ENCODE measurements at places on chromosomes 5 and 9.

GRCh38 chr9:108867829-108868228 is 5.8 kb downstream of the ACTL7A start:
- no peak for DNase-seq

DNA sequence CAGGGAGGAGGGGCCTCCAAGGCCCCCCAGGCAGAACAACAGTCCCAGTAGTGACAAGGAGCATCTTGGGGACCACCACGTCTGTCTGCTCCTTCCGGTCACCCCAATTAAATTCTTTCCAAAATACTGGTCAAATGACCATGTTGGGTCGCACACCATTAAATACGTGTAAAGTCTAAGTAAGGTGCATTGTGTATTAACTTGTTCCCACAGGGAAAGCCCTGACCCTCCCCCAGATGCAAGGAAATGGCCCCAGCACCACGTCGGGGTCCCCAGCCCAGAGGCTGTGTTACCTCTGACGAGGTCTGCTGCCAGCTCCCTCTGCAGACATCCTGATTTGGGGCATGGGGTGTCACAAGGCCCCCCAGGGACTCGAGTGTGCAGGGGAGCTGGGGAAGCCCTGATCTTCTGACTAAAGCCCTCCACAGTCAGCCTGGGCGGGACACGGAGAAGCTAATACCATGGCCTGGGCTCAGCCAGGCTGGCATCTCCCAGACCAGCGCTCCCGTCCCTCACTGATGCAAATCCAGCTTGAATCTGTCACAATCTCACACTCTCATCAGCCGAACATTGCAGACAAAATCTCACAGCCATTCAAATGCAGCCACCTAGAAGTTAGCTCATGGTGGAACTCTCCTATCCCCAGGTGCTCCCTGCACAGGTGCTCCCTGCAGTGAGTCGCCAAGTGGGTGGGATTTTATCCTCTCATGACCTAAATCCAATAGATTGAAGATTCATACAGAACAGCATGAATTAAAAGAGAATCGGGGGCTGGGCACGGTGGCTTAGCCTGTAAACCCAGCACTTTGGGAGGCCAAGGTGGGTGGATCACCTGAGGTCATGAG is 13.6 kb downstream of the TERT start:
- no peak for DNase-seq

GRCh38 chr9:100472788-100473275 is at the start of gene TMEFF1:
TSS of gene TMEFF1 (plus strand) at chr9:100473149. CDS start at chr9:100473545, 396 bp downstream.
- DNase-seq = peak; percentile 74

DNA sequence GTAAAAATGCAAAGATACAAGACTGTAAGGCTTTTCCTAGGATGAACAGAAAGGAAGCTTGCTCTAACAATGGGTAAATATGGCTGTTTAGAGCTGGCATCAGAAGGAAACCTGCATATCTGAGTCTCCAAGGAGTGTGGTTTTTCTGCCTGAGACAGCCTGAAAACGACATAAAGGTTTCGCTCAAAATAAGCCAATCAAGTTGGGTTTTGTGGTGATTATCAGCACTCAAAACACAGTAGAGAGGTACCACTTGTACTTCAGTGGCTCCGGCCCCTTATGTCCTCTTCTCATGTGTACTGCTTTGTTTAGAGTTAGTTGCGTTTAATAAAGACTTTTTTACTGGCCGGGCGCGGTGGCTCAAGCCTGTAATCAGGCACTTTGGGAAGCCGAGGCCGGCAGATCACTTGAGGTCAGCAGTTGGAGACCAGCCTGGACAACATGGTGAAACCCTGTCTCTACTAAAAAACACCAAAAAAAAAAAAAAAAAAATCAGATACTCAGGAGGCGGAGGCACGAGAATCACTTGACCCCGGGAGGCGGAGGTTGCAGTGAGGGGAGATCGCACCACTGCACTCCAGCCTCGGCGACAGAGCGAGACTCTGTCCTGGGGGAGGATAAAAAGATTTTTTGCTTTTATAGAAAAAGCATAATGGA is 39.4 kb downstream of the KLF9 start:
- DNase-seq = no peak

GRCh38 chr5:66416698-66417097 is 179.5 kb upstream of the MAST4 start:
- no peak for DNase-seq
